ENCODE measurements at places on chromosomes 16 and 17.

DNA sequence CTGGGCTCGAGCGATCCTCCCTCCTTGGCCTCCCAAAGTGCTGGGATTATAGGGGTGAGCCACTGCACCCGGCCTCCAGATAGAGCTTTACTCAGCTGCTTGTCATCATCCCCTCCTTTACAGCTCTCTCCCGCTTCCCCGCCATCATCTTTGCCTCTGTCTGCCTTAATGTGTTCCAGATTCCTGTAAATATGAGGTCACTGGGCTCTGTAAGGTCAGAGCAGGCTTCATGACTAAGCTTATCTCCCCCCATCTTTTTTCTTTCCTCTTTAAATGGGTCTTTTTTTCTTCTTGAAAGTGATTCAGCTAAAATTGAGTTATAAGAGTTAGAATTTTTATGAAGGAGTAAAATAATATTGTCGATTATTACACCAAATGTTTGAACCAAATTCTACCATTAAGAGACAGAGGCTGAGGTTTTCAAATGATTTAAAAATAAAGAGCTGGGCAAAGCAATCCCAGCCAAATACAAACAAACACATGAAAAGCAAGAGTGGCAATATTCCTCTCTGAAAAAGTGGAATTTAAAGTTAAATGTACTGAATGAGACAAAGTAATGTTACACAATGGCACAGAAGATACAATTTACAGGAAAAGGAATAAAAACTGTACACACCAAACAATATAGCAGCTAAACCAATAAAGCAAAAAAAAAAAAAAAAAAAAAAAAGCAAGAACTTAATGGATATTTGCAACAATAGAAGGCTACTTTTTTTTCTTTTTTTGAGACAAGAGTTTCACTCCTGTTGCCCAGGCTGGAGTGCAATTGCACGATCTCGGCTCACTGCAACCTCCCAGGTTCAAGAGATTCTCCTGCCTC, 62.1 kb downstream of the CRISPLD2 start:
- DNase-seq, result no peak

- DNase-seq, result no peak
These were observed 339.7 kb downstream of the CPPED1 start for GRCh38 chr16:12463961-12464360.

DNA sequence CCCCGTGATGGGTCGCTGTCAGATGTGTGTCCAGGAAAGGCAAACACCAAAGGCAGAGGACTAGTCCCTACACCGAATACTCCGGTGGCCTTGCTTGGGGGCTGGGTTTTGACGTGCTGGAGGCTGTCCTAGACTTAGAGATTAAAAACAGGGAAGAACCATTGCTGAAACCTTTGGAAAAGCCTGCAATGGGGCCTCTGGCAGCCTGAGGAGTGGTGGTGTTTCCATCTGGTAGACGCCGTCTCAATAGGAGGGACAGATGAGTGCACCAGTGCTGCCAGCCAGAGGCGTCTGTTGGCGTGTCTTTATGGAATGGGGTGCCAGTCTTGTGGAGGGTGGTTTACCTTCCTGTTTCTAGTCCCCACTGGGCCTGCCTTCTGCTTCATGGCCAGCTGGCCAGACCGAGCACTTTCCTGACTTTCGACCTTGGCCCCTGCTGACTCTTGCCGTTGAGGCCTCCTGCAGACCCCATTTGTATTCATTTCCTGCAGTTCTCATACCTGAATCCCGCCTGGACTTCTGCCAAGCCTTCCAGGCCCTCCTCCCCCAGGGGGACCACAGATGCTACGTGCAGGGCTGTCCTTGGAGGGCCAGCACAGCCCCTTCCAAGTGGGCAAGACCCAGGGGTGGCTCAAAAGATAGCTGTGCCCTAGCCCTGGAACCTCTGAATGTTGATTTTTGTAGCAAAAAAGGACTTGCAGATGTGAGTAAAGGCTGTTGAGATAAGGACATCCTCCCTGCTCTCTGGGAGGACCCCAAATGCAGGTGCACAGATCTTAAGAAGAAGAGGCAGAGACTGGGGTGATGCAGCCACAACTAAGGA, 1.9 kb upstream of the DNASE1 start:
- DNase-seq, result no peak

GRCh38 chr16:49663081-49664065, 192.5 kb downstream of the ZNF423 start:
- DNase-seq, result no peak
